Stimulated activated CD8-positive, alpha-beta memory T cell treated with anti-CD3 and anti-CD28 coated beads, Interleukin-4, amount 100 ng/mL, for 24 hours (primary cell): ENCODE measurements at places on chromosomes 2 and 18.

DNA sequence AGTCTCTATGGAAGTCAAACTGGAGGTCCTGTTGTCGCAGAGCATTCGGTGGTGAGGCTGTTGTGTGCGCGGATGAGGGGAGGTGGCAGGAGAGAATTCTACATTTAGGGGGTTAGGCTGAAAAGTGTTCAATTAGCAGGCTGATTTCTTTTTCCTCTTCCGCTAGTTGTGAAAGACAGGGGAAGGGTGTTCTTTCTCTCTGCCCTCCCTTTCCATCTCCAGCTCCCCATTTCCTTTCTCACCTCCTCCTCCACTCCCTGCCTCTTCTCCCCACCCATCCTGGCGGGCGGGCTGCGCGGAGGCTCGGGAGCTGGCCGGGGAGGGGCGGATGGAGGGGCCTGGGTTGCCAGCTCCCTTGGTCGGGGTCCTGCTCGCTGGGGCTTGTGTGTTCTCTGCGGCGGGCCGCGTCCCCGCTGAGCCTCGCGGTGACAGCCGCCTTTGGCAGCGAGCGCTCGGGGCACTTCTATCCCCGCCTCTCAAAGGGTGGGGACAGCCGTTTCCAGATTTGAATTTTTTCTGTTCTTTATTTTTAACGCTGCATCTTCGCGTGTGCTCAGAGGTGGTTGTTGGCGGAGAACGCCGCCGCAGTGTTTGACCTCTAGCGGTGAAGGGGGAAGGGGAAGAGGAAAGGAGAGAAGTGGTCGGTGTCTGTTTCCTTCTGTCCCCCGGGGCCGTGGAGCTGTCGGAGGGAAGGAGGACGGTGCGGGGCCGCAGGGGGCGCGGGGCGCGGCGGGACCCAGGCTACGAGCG, 3.6 kb downstream of the SOX11 start:
- DNase-seq = no peak

DNA sequence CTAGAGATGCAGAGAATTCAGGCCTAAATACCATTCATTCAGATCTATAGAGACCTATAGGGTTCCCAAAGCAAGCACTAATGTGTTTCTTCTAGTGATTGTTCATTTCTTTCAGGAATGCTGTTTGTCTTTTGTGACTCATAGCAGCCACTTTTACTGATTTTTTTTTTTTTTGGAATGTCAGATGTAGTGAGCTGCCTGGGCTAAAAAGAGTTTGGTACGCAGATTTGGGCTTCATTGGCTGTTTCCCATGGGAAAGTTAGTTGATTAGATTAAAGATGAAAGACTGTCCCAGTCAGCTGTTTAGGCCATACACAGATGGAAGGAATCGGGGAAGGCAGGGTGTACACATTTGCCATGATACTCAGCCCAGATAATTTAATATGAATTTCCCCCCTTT, 87.6 kb downstream of the CDC42EP3 start:
- no peak for DNase-seq

DNA sequence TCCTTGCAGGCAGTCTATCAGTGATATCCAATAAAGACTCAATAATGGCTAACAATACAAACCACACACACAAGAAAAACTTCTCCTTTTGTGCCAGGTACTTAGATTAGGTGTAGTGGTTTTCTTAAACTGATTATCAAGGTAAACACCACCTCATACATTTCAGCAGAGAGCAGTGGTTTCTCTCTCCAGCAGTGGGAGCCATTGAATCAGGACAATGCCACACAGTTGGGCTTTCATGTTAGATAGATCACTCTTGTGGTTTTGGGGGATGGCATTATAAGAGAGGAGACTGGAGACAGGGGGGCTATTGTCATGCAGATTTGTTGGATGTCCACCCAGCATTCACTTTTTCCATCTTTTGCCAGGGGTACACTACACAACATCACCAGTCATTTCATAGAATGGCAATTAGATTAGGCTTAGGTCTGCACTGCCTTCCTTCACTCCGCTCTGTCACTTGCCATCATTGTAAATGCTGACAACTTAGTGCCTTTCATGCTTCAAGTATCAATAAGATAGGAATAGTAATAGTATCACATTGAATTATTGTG, 13.6 kb upstream of the IRS1 start:
- no peak for DNase-seq

DNA sequence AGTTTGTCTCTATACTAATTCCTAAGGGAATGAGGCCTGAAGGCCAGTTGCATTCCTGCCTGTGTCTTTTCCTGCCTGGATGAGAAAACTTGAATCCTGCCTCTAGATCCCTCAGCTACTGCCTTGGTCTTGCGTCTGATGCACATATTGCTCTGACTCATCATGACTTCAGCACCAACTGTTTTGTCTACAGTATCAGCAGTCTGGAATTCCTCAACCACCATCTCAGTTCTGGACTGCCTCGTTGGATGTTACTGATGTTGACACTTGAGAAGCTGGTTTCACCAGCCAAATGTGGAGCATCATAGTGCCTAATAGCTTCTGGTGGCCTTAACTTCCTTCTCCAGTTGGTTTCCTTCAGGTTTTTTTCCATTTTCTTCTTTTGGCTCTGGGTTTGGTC, 211.0 kb downstream of the CTNNA2 start:
- DNase-seq = no peak

GRCh38 chr18:49612515-49613033, 50.7 kb downstream of the LIPG start:
- no peak for DNase-seq

- DNase-seq = no peak
Observed at GRCh38 chr2:67922080-67922785, 140.6 kb downstream of the C1D start.

DNA sequence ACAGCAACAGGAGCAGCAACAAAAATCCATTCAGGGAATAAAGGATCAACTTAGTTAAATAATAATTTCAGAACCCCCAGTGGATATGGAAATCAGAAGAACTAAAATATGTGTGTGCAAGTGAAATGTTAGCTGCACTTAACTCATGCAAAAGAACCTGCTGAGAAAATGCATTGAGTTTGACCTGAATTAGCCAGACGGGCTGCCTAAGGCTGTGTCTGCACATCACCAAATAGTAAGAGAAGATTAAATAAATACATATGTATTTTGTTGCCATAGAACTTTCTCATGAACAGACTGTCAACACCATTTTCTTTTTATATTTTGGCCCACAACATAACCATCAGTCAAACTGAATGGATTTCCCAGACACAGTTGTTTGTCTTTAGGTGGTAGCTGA, 262.0 kb upstream of the PIK3C3 start:
- no peak for DNase-seq

DNA sequence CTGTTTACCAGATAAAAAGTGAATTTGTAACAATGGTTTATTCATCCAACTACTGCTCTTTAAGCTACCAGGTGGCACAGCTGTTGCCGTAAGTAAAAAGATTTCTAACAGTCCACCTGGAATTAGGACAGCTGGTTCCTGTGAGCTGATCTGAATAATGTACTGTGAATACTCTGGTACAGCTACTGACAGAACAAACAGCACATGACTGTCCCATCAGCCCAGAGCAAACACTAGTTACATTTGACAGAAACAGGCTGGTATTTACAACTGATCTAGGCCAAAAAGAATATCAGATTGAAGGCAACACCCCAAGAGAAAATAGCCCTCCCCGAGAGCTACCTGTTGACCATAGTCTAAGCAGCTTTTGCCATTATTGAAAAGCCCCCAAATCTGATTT, 840.4 kb downstream of the CPS1 start:
- DNase-seq = no peak

- DNase-seq = no peak
Observed at GRCh38 chr2:70403267-70404053, 101.6 kb upstream of the FAM136A start.

- no peak for DNase-seq
Observed at GRCh38 chr18:57698571-57699276, 77.1 kb upstream of the NARS1 start.

- no peak for DNase-seq
Observed at GRCh38 chr2:241134711-241135110, 14.6 kb downstream of the PASK start.

DNA sequence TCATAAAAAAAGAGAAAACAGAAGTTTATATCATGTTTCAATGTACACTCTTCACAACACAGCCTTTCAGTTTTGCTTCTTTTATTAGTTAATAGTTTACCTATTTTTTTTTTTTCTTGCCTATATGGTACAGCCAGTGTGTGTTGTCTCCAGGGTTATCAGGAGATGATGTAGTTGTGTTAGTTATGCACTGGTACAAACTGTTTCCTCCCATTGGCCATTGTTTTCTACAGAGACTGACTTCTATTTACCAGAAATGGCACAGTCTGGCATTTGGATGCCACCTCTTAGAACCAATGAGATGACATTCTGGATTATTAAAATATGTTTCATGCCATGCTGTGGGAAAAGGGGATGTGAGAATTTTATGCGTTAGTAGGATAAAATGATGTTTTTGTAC, 339.4 kb downstream of the PLCL1 start:
- DNase-seq = no peak

DNA sequence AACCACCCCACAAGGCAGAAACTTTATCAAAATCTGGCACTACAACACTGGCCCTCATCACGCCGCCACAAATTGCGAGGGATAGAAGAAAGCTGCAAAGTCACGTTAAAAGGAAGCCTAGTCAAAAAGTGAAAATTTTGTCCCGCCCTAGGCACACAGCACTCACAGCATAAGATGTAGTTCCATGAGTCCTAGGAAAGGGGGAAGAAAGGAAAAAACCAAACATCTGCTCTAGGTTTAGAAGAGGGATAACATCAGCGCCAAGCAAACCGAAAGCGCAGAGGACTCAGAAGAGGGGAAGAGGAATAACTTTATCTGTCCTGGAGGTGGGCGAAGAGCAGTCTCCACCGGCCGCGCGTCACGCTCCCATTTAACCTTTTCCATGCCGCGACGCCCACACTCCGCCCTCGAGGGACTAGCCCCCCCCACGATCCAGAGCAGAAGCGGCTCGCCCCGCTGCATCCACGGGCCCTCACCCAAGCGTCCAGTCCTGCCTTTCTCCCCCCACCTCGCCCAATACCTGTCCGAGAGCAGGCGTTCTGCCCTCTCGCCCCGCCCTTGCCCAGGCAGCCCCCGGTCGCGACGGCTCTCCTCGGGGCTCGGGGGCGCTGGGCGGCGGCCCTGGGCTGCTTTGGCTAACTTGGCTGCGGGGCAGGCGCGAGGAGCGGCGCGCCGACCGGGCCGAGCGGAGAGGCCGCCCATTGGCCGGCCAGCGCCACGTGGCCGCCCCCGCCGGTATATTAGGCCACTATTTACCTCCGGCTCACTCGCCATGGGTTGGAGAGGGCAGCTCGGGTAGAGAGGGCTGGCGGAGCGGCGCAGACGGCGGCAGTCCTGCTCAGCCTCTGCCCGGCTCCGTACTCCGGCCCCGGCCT, at the start of gene HOXD1:
HOXD1 (plus strand) TSS at position 770 of the 875 bp plus-strand sequence. CDS start 134 bp downstream, outside the sequence.
- DNase-seq = no peak

DNA sequence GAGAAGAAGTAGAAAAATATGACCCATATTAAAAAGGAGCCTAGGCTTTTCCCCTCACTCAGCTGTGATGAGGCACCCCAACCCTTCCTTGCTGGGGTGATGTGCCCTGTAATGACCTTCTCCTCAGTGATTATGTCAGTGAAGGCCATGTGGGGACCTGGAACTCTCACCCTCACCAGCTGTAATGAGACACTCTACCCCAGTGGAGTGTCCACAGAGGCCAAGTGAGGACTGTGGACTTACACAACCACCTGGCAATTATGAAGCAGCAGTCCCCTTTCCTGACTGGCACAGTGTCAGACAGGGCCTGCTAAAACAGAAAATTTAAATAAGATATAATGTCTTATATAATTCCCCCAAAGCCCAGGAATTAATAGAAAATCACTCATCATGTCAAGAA, 54.2 kb downstream of the SEMA4F start:
- no peak for DNase-seq

DNA sequence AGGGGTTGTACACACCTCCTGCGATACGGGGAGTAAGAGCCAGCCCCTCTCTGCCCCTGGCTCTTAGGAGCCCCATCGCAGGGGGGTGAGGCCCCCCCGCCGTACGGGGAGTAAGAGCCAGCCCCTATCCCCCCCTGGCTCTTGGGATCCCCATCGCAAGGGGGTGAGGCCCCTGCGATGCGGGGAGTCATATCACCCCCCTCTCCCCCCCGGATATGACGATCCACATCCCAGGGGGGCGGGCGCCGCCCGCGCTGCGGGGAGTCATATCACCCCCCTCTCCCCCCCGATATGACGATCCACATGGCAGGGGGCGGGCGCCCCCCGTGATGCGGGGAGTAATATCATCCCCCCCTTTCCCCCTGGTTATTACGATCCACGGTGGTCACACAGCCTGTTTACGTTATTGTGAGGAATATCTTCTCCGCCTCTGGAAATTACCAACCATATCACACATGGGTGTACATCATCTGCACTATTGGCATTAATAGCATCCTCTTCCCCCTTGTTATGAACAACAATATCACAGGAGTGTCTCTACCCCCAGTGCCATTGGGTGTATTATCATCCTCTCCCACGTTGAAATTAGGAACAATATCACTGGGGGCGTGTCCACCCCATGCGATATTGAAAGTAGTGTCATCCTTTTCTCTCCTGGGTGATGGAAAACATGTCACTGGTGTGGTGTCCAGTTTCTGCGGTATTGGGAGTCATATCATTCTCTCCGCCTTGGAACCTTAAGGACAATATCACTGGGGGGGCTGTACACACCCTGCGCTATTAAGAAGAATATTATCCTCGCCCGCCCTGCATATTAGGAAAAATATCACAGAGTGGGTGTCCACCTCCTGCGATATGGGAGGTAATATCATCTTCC, 24.7 kb upstream of the NAGK start:
- DNase-seq = no peak

GRCh38 chr2:128644156-128644555, 325.5 kb upstream of the HS6ST1 start:
- no peak for DNase-seq

GRCh38 chr18:45566025-45566740, 49.1 kb upstream of the SLC14A2 start:
- no peak for DNase-seq

GRCh38 chr18:62412231-62412979, 87.3 kb downstream of the TNFRSF11A start:
- no peak for DNase-seq

- no peak for DNase-seq
Observed at GRCh38 chr2:221753401-221753800, 181.3 kb upstream of the EPHA4 start.
